ENCODE measurements at places on chromosomes 16 and 17. TPM values are rescaled to one million over a fixed set of nuclear protein-coding genes. Genes with fewer than 3 reads are reported as not detected.

Gene GRB7
- total RNA-seq: 0.29 TPM

Gene VMO1
- 6.9 TPM for total RNA-seq

Gene KRT28
- not detected for total RNA-seq

Gene MLKL
- total RNA-seq: 25.0 TPM

Gene SLC25A39
- 60.0 TPM for total RNA-seq

Gene BAIAP3
- 1.3 TPM for total RNA-seq

Gene KRT32
- not detected for total RNA-seq

Gene B9D1
- total RNA-seq: 7.5 TPM

Gene STH
- not detected for total RNA-seq

Gene ACSM3
- 1.3 TPM for total RNA-seq

Gene TMEM100
- total RNA-seq: 36.8 TPM

Gene KCNH4
- 0.55 TPM for total RNA-seq

Gene ABCC12
- total RNA-seq: not detected

Gene KRTAP3-2
- not detected for total RNA-seq

Gene NHERF2
- total RNA-seq: 238 TPM

Gene DNASE1L2
- total RNA-seq: 0.39 TPM

Gene KIF2B
- not detected for total RNA-seq

Measured in mesenteric fat pad (tissue), 1 donor.